Ureter (tissue), 1 donor: ENCODE measurements at places on chromosomes 2 and 18.

DNA sequence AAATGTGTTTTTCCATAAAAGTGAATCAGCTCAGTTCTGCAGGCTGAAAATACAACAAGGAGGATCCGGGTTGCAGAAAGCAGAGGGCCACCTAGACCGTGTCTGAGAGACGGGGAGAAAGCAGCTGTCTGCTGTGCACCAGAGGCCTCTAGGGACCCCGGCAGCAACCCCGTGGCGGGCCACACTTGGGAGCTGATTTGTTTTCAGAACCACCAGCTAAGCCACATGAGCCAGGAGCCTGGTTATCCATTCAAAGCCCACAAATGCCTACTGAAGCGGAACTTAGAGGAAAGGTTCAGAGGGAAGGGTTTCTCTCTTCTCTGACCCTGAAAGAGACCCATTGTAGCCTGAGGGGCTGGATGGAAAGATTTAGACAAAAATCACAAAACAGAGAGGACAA, 28.4 kb upstream of the ID2 start:
- no peak for DNase-seq

GRCh38 chr2:113198048-113198789, 24.4 kb downstream of the PSD4 start:
- DNase-seq: no peak

- no peak for DNase-seq
These were observed 269.4 kb upstream of the FBXO11 start for GRCh38 chr2:48175656-48176055.

- peak; percentile 59 for DNase-seq
These were observed 7.2 kb downstream of the POMC start for GRCh38 chr2:25161055-25161781.
